ENCODE measurements at places on chromosomes 6 and 20. TPM values are rescaled to one million over a fixed set of nuclear protein-coding genes. Genes with fewer than 3 reads are reported as not detected.

GPR63 gene
- total RNA-seq, result 0.32 TPM

LY6G6F gene
- not detected for total RNA-seq

ID4 gene
- total RNA-seq, result 203 TPM

ERVFRD-1 gene
- 0.13 TPM for total RNA-seq

ENPP3 gene
- 0.48 TPM for total RNA-seq

C20orf141 gene
- total RNA-seq, result 0.84 TPM

BPIFB2 gene
- total RNA-seq, result not detected

OXT gene
- total RNA-seq, result 1.5 TPM

GRCh38 chr6:4790158-4790899 lies 14.1 kb downstream of the CDYL start:
- no peak for DNase-seq

DNA sequence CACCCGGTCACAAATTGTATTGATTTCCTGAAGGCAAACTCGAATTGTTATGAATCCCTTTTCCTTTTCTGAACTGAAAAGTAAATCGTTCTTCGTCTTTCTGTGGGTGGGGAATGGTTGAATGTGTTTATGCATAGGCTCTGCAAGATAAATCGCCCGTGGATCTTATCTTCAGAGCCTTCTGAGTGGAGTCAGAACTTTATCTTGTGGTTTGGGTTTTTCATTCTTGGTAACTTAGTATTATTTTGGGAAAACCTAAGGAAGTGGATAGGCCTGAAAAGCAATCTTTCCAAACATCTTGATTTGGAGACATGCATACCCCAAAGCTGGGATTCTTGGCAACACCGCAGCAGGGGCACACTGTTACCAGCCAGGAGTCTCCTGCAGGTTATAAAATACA lies 122.4 kb downstream of the MAP3K7 start:
- DNase-seq, result no peak

GRCh38 chr6:17038316-17038715 lies 63.5 kb upstream of the STMND1 start:
- DNase-seq, result no peak

GRCh38 chr6:147903321-147903720 lies 394.8 kb downstream of the SAMD5 start:
- DNase-seq, result no peak

DNA sequence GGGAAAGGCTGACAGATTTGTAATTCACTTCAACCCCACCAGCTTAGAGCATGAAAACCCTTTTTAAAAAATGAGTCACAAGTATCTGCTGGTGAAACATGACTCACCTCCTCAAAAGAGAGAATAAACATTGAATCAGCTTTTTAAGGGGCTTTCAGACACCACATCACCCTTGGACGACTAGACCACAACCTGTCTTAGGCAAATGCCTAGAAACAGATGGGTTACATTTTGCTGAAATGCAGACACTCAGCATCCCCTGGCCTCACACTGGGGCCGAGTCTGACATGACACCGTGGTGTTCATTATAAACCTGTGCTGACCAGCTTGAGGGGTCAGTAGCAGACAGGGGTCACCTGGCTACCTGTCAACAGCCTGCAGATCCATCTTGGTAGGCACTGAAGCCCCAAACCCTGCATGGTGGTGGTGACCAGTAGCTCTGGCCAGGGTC lies 175.3 kb upstream of the CST7 start:
- DNase-seq, result peak; percentile 37

GRCh38 chr6:109901976-109902375 lies 76.1 kb upstream of the GPR6 start:
- no peak for DNase-seq

DNA sequence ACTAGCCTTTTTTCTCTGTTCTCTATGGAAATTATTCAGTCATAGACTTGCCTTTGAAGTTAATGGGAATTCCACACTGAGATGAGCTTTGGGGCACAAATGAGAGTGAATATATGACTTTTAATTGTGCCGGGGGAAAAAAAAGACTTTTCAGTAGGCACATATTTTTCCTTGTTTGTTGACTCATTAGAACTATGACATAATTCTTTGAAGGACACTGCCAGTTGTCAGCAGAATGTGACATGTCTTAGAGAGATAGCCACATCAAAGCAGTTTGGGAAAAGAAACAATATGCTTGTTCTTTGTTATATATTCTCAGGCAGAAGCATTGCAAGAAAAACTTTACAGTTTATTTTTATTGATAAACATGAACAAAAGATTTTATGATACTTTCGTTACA lies 138.3 kb downstream of the COL9A1 start:
- no peak for DNase-seq

DNA sequence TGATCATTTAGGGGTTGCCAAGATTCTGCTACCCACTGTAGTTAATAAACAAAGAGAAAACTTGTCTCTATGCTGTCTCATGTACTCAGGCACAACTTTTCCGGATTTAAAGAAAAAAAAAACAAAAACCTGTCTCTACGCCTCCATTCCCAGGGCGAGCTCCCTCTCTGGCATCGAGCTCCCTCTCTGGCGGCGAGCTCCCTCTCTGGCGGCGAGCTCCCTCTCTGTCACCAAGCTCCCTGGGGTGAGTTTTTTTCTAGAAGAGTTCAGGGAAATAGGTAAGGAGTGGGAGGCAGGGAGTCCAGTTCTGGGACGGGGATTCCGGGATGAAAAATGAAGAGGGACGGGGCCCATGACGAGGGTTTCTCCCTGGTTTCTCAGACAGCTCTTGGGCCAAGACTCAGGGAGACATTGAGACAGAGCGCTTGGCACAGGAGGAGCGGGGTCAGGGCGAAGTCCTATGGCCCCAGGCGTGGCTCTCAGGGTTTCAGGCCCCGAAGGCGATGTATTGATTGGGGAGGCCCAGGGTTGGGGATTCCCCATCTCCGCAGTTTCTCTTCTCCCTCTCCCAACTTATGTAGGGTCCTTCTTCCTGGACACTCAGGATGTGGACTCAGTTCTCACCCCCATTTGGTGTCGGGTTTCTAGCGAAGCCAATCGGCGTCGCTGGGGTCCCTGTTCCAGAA lies 16.5 kb upstream of the HLA-A start:
- no peak for DNase-seq

DNA sequence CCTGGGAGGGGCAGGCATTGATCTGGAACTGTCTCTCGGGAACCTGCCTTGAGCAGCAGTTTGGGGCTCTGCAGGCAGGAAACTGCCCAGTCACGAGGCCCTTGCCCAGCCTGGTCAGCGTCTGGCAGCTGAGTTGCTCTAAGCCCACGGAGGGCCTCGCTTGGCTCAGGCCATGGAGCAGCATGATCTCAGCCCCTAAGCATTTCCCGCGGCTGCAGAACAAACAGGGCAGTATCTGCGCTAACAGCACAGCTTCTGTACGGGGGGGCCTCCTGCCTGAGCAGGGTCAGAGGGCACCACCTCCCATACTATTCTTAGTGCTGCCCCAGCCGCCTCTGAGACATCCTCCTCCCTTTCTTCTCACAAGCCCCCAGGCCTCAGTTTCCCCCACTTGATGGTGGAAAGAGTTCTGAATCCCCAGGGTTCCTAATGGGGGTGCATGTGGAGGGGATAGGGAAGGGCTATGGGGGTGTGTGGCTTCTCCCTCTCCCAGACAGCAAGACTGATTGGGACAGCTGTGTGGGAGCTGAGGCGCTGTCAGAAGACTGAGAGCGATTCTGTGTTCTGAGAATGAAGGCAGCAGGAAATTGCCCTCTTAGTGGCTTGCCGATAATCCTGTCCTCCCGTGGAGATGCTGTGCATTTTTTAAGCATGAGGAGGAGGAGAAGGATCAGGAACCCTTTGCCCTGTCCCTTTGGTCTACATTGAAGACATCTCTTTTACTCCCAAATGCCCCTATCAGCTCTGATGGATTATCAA lies 46.4 kb downstream of the MOCS1 start:
- peak; percentile 81 for DNase-seq

- no peak for DNase-seq
These were observed 313.2 kb downstream of the TFAP2A start for GRCh38 chr6:10101551-10102252.

- no peak for DNase-seq
These were observed 196.1 kb upstream of the QKI start for GRCh38 chr6:163218361-163218894.

GRCh38 chr20:10986586-10986985 lies 312.8 kb upstream of the JAG1 start:
- DNase-seq, result no peak

DNA sequence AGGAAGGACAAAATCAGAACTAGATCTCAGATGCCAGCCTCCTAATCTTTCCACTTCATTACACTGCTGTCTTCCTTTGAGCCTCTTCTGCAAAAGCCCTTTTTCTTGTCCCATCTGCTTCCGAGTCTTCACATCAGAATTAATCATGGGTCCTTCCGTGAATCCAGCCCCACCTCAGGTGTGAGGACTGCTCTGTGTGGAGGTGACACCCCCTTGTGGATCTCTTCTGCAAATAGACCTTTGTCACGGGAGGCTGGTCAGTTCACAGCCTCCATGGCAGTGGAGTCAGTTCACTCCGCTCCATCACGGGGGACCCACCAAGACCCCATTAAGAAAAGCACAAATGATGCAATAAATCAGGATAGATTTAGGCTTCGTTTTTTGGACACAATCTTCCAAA lies 171.1 kb downstream of the ADAT2 start:
- no peak for DNase-seq
